ENCODE measurements at places on chromosomes 6 and 20.

- no peak for DNase-seq
Measured at GRCh38 chr6:157568702-157569101, 187.7 kb downstream of the ZDHHC14 start.

DNA sequence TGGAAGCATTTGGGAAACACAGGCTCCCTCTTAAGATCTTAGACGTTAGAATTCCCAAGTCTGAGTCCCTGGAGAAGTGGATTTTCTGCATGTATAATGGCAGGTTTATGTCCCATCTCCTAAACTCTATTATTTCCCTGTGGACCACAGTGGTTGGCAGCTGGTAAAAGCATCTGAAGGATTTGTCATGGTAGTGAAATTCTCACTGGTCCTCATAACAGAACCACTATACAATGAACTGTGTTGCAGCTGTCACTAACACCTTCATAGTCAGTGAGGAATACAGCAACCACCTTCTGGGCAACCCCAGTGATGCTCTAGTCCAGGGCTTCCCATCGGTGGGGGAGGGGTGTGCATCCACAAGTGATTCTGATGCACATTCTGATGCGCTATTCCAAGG is 396.9 kb downstream of the ZFAND3 start:
- DNase-seq, result no peak

DNA sequence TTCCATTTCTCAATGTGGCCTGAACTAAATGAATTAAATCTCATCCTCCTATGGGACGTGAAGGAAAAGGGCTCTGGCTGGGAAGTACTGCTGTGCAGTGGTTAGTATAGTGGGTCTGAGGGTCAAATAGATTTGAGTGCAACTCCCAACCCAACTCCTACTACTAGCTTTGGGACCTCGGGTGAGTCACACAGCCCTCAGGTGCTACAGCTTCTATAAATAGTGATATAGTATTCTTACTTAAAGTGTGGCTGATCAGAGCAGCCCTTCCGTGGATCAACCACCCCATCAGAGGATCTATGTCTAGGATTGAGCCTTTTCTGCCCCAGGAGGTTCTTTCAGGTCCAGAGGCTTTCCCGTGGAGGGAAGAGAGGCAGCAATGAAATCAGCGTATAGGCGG is 904 bp upstream of the UST start:
- DNase-seq, result no peak

DNA sequence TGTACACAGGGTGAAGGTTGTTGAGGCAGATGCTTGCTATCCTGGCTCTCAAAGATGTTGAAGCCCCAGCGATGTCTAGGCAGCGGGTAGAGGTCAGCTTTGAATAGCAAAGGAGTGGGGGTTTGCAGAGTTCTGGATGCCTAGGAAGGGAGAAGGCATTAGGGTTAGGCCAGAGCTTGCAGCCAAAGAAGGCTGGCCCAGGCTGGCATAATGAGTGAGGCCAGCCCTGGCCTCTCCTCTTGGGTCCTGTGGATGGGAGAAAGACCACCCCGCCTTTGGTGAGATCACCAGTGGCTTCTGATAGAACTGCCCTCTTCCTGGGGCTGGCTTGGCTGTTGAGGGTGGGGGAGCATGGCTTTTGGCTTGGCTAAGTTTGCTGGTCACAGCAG is 406 bp upstream of the WFDC5 start:
- DNase-seq, result no peak

DNA sequence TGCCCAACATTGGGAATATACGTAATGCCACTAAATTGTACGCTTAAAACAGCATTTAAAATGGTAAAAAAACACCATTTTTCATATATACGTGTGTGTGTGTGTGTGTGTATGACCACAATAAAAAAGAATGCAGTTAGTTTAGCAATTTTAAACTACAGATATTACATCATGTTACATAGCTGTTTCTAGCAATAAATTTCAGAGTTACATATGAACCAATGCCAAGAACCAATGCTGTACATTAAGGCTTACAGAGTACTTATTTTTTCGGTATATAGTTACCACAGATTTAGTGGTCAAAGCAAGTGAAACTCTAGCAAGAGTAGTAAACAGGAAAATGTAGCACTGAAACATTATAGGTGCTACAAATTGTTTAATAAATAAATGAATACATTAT is 119.3 kb downstream of the PDE10A start:
- DNase-seq, result no peak

DNA sequence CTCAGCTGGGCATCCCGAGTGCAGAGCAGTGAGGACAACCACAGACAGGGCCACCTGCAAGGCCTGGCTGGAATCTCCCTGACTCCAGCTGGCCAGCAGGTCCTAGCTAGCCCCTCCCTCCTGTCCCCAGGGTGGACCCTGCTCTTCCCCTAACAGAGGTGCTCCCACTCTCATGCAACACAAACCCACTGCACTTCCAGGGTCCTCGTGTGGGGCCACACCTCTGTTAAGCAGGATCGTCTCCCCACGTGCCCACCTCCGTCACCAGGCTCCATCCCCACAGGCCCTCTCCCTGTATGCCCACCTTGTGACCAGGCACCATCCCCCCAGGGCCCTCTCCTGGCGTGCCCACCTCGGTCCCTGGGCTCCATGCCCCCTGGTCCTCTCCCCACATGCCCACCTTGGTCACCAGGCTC is 17.3 kb downstream of the TAF4 start:
- no peak for DNase-seq

DNA sequence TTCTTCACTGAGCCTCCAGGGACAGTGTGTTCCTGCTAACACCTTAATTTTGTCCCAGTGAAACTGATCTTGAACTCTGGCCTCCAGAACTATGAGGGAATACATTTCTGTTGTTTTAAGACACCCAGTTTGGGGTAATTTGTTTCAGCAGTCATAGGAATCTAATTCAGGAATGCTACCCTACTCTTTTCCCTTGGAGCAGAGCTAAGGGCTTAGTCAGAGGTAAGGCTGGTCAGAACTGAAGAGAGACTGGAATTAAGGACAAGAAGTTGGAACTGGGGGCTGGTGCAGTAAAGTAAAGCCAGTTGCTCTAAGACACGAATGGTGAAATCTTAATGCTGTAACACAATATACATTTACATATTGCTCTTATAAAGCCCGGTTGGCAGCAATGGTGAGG is 809.7 kb downstream of the MAFB start:
- DNase-seq, result no peak

GRCh38 chr20:12957968-12958367 is 50.8 kb upstream of the SPTLC3 start:
- DNase-seq, result no peak

DNA sequence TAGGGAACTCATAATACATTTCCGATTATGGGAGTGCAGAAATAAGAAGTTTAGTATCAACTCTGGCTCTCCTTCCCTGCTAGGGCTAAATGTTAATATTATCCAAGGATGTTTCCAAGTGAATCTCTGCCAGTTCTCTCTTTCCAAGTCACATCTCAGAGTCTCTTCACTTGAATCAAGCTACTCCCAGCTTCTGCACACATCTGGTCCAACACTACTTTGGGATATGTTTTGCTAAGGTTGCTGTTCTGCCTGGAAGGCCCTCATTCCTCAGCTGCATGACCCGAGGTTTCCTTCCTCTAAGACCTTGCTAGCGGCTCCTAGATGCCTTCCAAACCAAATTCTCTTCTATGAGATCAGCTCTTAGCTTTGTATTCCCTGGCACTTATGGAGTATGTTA is 331.8 kb downstream of the GJA1 start:
- DNase-seq, result no peak

DNA sequence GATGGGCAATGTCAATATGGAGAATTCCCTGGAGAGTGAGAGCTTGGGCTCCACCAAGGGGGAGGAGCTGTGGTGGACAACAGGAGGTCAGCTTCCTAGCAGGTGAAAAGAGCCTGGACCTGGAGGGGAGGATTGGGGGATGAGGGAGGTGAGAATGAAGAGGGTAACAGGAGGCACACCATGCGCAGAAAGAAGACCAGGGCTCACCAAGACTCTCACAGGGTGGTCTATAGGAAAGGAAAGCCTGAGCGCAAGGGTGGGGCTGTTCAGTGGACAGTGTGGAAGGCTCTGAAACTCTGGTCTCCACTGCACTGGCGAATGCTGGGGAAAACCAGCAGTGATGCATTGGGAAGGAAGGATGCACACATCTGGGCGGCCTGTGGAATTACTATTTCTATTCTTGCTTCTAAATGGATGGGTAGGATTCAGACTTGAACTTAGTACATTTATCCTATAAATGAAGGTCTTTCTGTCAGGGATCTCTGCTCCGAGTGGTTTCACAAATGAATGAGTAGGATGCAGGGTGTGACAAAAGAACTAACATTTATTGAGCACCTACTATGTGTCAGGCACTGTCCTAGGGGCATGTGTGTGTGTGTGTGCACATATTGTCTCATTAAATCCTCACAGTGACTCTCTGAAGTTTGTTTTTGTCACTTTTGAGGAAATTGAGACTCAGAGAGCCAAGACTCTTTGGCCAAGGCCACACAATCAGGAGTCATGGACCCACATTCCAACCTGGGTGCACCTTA is 152.7 kb downstream of the CD83 start:
- DNase-seq, result no peak

GRCh38 chr20:58794510-58795180 is 56.1 kb downstream of the GNAS-AS1 start:
- no peak for DNase-seq

- peak; percentile 79 for DNase-seq
Measured at GRCh38 chr6:150813993-150814359, 51.5 kb upstream of the MTHFD1L start.

- no peak for DNase-seq
Measured at GRCh38 chr20:2658414-2659354, 5.3 kb downstream of the IDH3B start.

DNA sequence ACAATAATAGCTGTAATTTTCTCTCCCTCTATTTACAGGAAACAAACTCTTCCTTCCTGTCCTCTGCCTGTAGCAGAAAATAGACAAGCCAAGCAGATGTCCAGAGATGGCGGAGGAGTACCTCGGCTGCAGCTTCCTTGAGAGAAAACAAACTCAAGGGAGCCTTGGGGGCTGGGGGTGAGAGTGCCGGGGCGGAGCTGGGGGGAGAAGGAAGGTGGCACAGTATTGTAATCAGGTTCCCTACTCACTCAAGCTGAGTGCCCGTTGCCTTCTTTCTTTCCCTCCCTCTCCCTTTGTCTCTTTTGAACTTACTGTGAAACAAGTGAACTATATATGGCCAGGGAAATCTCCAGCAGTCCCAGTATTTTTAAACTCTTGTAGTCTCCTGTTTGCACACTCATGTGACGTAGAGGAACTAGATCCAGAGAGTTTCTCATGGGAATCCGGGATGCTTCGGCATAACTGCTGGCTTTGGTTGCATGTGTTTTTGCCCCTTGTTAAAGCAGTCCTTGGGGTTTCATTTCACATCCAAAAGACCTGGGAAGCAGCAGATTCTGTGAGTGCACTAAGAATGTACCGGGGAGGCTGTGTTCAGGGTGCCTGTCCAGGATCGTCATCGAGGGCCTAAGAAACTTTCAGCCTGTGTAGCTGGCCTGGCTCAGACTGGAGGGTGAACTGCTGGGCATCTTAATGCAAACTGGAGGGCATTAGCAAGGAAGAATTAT is 44.6 kb upstream of the HDDC2 start:
- DNase-seq, result no peak

DNA sequence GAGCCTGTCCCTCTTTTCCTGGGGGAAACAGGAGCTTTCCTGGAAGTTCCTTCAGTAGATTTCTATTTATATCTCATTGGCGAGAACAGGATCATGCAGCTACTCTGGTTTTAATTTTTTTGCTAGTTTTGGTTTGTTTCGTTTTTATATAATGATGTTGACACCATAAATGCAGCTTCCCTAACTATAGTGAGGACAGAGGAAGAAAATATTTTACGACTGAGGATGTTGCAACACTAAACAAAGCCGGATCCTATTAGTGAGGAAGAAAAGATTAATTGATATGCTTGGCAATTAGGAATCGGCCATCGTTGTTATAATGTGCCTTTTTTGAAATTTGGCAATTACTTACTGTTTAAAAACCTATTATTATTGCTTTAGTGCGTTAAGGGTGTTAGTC is 16.6 kb downstream of the KDM1B start:
- no peak for DNase-seq

GRCh38 chr6:158717341-158718330 is 67.8 kb downstream of the SYTL3 start:
- no peak for DNase-seq

DNA sequence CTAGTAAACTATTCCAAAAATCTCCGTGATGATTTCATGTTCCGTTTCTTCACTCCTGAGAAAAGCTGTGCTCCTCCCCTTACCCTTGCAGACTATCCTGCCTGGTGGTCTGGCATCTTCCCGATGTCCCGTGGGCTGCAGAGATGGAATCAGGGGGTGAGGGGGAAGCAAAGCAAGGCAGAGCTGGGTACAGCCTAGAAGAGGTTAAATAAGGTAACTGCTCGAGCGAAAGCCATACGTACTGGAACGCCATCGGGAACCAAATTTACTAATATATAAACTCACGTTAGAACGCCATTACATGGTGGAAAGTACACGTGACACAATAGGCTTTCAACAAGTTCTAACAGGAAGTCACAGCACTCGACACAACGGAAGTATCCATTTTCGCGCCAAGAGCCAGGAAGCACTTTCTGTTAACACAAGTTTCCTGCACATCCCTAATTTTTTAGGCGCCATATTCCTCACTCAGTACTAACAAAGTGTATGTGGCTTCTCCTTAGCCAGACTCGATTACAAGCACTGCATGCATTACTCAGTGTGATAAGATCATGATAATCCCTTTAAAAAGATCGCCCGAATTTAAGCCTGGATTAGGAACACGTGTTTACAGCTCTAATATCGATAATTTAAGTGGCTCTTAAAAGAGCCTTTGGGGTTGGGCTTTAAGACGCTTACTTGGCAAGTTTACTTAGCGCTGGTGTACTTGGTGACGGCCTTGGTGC is 101.6 kb upstream of the PRSS16 start:
- no peak for DNase-seq

DNA sequence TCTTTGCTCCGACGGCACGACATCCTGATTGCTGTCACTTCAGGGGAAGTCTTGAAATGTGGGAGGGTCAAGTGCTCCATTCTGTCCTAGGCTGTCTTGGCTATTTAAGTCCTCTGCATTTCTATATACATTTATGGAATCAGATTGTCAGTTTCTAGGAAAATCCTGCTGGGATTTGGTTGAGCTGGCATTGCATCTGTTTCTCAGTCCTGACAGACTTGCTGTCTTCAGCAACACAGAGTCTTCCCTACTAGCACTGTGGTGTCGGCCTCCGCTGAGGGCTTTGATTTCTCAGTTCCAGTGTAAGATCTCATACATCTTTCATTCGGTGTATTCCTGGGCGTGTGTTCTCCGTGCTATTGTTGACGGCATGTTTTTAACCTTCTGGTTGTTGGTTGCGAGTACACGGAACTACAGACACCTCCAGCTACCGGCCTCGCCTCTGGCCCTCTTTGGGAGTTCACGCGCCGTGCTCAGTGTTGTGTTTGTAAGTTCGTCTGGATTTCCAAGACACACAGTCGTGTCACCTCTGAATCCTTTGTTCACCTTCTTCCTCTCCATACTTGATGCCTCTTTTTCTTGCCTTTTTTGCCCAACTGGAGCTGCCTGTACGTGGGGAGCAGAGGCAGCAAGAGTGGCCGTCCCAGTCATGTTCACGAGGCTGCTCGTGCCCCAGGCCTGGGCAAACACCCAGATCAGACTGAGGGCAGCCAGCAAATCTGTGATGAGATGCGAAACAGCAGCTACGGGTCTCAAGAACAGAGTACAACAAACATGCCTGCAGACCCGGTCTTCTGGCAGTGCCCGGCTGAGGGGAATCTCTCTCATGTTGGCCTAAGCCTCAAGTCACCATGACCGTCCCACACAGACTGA is 92.8 kb downstream of the TAF4 start:
- no peak for DNase-seq

Measured in epithelial cell of prostate (primary cell).